ENCODE measurements at places on chromosomes 3 and 15.
A peak's percentile ranks its signal among the peaks of the same experiment; 100 is the strongest.

GRCh38 chr3:79086514-79086913, 681.3 kb downstream of the ROBO1 start:
- peak; percentile 1 for DNase-seq

GRCh38 chr15:27500206-27500605, 529.2 kb downstream of the GABRG3 start:
- DNase-seq: no peak

DNA sequence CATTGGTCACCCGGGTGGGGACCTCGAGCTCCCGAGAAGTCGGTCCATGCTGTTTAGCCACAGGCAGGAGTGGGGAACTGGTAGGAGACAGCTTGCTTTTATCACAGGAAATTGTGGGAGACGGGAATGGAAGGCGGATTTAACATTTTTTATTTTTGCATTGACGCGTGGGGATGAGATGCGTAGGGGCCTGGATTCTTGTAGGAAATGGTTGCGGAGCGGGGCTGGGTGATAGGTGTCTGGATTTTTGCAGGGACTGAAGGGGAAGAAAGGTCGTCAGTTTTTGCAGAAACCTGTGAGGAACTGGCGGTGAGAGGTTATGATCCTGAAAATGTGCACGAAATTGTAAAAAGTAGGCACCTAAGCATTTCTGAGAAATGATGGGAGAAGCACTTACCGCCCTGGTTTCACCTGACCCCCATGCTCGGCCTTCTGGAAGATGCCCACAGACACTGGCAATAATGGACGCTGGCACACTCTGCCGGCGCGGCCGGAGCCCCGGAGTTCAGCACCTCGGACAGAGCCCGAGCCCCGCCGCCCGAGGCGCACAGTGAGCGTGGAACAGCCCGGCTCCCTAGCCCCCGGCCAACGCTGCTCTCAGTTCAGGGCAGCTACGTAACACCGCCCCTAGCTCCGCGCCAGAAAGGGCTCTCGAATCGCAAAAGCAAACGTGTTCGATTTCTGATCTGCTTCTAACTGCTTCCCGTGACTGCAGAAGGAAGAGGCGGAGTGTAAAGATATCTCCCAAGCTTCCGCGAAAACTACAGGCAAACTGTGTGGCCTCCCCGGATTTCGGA, 928 bp downstream of the ANKRD34C start:
- no peak for DNase-seq

GRCh38 chr15:89777073-89777751, 1.1 kb downstream of the MESP2 start:
- DNase-seq: no peak

- no peak for DNase-seq
These were observed 184.3 kb downstream of the AKAP13 start for GRCh38 chr15:85564686-85565085.

GRCh38 chr3:134505485-134505884, 19.6 kb downstream of the CEP63 start:
- no peak for DNase-seq

DNA sequence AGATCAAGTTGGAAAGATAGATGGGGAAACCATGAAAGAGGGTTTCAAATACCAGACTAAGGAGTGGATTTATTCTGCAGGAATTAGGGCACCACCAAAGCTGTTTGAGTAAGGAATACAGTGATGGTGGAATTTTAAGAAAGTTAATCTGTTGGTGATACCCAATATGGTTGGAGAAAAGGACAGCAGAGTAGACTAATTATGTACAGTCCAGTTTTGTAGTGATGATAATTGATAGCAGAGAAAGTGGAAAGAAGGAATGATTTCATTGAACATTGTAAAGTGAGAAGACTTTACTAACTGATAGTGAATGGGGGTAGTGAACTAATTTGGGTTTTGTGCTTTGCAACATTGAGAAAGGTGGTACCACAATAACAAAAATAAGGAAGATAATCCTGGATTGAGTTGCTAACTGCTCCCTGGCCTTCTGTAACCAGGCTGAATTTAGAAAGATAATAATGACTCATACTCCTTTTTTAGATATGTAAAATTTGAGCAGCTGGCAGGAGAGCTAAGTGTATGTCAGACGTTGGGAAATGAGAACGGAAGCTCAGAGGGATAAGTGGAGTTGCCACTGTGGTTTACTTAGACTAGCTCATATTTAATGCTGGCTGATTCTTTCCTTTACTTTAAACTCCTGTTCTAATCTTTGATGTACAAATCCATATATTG, 16.9 kb downstream of the TCAIM start:
- DNase-seq: no peak

DNA sequence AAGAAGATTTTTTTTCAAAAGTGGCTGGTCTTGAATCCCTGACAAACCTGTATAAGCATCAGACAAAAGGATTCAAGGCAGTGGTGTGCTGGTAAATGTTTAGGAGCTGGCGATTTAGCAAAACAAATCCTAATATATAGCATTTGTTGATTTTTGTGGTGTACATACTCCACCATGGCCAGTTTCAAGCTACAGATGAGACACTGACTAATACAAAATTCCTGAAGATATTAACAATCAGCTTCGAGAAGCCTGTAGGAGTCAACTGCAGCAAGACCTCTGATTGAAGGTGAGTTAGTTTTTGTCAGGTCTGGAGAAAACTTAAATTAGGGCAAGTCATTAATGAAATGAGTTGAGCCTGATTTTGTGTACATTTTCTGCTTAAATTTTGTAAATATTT, 6.7 kb downstream of the STRIT1 start:
- DNase-seq: no peak

GRCh38 chr15:63834500-63835210, 907 bp upstream of the HERC1 start:
- DNase-seq: no peak

DNA sequence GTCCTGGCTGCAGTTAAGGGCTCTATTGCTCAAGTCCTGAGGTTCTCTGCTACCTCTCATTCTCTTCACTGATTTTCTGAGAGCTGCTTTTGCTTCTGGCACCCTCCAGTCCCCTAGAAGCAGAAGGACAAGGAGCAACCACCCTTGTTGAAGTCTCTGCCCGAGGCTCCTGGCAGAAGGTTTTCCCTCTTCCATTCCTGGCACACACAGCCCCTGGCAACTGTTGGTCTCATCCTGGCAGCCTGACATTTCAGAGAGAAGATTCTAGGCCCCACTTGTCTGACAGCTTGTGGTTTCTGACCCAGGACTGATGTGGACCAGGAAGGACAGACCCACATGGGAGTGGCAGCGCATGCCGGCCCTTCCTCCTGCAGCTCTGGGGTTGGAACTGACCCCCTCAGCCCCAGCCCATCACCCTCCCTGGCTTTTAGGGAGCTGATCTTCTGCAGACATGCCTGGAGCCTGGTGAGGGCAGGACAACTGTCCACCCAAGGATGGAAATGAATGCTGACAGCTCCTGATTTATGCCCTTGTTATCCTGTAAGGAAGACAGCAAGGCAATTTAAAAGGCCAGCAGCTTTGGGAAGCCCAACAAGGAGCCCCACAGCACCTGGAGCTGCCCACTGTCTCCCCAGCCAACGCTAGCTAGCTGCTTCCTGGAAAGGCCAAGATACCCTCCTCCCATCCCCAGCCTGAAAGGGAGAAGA, 13.0 kb upstream of the NTRK3 start:
- no peak for DNase-seq
